ENCODE measurements at places on chromosomes 3 and 15.
A peak's percentile ranks its signal among the peaks of the same experiment; 100 is the strongest.

GRCh38 chr3:13037458-13038117, 35.6 kb downstream of the IQSEC1 start:
- no peak for DNase-seq

- DNase-seq, result no peak
Measured at GRCh38 chr3:73448041-73448440, 176.7 kb downstream of the PDZRN3 start.

GRCh38 chr3:27076815-27077630, 292.2 kb downstream of the NEK10 start:
- no peak for DNase-seq

DNA sequence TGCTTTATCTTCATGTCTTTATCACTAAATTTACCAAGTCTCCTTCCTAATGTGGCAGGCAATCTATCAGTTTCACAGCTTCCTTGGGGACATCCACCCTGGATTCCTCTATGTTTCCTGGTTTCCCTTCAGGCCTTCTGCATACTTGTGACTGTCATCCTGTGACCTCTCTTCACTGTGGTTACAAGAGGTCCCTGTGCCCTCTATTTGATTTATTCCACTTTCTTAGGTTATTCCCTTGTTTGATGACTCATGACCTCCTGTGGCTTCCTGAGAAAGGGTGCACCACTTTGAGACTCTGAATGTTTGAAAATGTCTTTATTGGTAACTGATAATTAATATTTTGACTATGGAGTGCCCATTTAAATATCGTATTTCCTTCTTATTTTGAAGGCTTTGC, 60.5 kb upstream of the KY start:
- DNase-seq, result peak; percentile 24

DNA sequence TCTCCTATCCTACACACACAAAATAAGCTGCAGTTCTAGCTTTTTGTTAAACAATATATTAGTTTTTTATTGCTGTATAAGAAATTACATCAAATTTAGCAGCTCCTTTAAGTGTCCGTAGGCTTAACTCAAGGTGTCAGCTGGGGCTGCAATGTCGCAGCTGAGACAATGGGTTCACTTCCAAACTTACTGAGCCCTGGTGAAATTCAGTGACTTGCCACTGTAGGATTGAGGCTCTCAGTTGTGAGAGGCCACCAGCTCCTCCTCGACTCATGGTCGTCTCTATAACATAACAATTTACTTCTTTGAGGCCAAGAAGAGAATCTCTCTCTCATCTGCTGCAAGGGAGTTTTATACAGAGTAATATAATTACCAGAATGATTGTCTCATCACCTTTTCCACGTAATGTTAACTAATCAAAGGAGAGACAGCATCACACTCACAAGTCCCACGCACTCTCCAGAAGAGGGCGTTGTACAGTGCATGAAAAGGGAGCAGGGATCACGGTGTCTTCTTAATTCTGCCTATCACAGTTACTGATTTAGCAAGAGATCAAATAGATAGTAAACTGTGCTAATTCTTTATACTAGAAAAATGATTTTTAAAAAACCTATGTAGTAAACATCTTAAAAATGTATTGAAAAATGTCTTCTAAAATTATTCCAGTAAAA, 735.6 kb upstream of the GBE1 start:
- DNase-seq, result peak; percentile 46

- DNase-seq, result no peak
Measured at GRCh38 chr3:38998086-38998485, 53.7 kb downstream of the SCN11A start.

DNA sequence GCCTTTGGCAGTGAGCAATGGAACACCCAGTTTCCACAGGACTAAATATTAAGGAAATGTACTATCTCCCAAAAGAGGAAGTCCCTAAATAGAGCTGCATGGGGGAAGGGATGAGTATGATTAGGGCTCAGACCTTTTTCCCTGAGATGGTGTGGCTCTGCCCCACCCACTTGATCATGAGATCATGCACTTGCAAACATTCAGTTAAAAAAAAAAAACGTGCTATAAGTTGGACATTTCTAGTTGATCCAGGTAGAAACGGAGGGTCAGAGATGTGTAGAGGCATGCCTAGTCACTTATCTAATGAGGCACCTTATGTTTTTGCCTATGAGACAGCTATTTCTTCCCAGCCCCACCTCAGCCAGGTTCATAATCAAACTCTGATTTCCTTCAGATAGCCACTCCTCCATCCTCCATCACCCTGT, 24.5 kb upstream of the SSR3 start:
- DNase-seq, result no peak

- DNase-seq, result no peak
Measured at GRCh38 chr3:195086885-195087284, 184.1 kb downstream of the XXYLT1 start.

- no peak for DNase-seq
Measured at GRCh38 chr3:140871022-140871421, 70.6 kb upstream of the SLC25A36 start.

GRCh38 chr3:196499061-196499460, 4.5 kb downstream of the RNF168 start:
- peak; percentile 46 for DNase-seq

GRCh38 chr15:89136818-89137772, 48.8 kb downstream of the ABHD2 start:
- no peak for DNase-seq

DNA sequence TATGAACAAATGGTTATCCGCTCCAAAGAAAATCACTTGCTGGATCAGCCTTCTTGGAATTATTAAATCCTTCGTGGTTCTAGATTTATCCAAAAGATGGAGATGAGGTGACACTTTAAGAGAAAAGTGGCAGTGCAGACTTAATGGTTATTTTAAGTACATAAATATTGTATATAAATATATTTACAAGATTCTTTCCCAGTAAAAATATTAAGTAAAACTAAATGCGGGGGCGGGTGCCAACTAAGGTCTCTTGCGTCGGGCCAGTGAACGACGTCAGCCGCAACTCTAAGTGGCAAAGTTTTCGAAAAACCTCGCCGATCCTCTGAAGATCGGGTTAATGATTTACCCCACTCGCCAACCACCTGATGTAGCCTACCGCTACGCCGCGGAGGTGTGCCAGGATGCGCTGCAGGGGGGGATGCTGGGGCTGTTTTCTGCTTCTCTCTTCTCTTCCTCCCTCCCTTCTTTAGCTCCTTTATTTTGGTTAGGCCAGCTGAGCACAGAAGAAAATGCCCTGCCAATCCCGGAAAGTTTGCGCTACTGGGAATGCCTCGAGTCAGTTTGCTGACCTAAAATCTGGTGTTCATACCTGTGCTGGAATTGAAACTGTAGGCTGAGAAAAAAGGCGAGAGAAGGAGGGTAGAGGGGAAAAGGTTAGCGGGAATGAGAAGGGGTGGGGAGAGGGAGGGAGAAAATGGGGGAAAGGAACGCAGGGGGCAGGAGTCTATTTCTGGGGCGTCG, 7.6 kb upstream of the FOXB1 start:
- DNase-seq, result no peak

GRCh38 chr3:31357451-31357850, 175.3 kb upstream of the STT3B start:
- no peak for DNase-seq

- peak; percentile 15 for DNase-seq
Measured at GRCh38 chr3:16362770-16363169, 97.8 kb downstream of the OXNAD1 start.

- no peak for DNase-seq
Measured at GRCh38 chr15:74768099-74768770, 13.6 kb upstream of the CSK start.

DNA sequence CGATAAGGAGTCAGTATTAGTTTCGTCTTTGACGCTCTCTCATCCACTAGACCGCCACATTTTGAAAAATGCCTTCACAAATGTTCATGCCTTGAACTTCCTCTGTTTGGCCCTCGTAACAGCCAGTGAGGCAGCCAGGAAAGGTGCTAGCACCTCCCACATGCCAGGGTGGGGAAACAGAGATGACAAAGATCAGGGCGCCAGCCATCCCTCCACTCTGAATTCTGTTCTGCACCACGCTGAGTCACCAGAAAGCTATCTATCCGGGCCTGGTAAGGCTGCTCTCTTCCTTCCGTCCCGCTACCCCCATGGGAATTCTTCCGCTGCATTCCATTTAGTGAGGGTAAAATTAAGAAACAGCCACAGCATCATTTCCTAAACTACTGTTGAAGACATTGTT, 31.3 kb upstream of the BCL2L10 start:
- DNase-seq, result peak; percentile 94

GRCh38 chr3:171218069-171218468, 191.5 kb upstream of the SLC2A2 start:
- DNase-seq, result no peak
